ENCODE measurements at places on chromosomes 7 and 10.

DNA sequence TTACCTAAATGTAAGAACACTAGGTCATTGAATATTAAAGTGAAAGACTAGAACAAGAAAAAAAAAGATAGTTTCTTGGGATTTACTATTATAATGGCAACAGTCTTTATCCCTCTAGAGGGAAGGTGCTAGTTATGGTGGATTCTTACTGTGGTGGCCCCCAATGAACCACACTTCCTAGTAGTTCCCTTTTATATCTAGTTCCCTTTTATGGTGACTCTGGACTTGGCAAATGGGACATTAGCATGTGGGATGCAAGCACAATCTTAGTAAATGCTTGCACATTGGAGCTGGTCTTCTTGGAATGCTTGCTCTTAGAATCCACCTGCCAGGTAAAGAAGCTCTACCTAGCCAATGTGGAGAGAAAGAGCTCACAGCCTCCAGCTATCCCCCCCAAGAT, 430.2 kb downstream of the LRMDA start:
- no peak overlapping the region for H3K27ac ChIP-seq
- no peaks in the 10 kb centered on the region for H3K36me3 ChIP-seq
- H3K27me3 ChIP-seq: no peaks in the 10 kb centered on the region
- H3K4me3 ChIP-seq: no peak overlapping the region

- no peaks in the 10 kb centered on the region for H3K36me3 ChIP-seq
- H3K4me1 ChIP-seq: no peaks in the 10 kb centered on the region
- no peaks in the 10 kb centered on the region for H3K27me3 ChIP-seq
- no peak for DNase-seq
Measured at GRCh38 chr7:118011652-118012051, 138.4 kb upstream of the CTTNBP2 start.

DNA sequence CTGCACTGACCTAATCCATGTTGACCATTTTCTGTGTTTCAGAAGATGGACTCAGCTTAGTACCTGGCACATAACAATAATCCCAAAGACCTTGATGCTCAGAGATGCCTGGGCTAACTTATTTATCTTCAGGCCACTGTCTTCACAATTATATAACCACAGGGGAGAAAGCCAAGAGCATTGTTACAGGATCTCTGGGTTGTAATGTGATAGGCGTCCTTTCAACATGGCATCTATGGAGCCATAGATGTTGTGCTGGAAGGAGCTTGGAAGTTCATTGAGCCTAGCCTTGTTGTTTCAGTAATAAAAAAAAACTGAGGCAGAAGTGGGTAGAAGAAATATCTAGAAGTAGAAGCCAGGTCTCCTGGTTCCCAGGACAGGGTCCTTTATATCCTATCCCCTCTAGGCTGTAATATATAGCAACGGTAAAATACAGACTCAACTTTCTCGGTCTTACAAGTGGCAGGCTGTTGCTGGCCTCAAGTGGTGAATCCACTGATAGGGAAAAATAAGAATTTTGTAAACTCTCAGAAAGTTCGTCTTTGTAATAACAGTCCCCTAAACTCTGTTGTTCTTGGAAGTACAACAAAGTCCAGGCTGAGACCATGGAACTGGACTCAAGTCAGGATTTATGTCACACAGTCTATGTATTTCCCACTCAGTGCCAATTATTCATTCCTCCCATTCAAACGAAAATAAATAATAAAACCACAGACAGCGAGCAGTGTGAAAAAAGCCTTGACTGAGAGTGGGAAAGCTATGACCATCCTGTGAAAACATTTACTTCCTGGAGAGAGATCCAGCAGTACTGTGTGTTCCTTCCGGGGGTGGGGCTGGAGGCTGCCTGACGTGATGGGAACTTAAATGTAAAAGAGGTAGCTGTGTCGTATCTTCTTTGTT, 277.6 kb downstream of the REEP3 start:
- H3K36me3 ChIP-seq: no peaks in the 10 kb centered on the region
- no peak overlapping the region for H3K4me3 ChIP-seq
- peak; percentile 98 for DNase-seq
- peaks cover 5% of the 10 kb centered on the region for H3K27me3 ChIP-seq
- no peaks in the 10 kb centered on the region for H3K4me1 ChIP-seq

DNA sequence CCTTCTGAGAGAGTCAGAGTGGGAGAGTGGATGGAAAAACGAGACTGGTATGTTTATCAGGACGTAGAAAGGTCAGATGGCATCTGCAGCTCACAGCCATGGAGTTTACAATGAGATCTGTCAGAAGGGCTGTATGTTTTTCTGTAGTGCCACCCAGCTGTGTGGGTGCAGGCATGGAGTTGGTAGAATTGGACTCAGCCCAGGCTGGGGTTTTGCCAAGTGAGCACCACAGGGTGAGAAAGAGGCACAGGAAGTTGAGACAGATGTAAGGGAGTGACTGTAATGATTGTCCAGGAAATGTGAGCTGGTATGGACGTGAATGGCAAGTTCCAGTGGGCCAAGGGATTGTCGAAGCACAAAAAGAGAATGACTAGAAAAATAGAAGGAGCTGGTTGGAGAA, 9.1 kb upstream of the ZYX start:
- H3K27me3 ChIP-seq: no peaks in the 10 kb centered on the region
- H3K4me1 ChIP-seq: no peaks in the 10 kb centered on the region
- H3K27ac ChIP-seq: no peak overlapping the region
- H3K36me3 ChIP-seq: no peaks in the 10 kb centered on the region

GRCh38 chr10:63143987-63144386, 10.9 kb downstream of the NRBF2 start:
- H3K4me3 ChIP-seq: no peak overlapping the region
- no peak for DNase-seq
- H3K27ac ChIP-seq: no peak overlapping the region
- H3K36me3 ChIP-seq: no peaks in the 10 kb centered on the region
- no peaks in the 10 kb centered on the region for H3K27me3 ChIP-seq

- H3K27me3 ChIP-seq: peaks cover 1% of the 10 kb centered on the region
- H3K36me3 ChIP-seq: no peaks in the 10 kb centered on the region
- H3K4me3 ChIP-seq: no peak overlapping the region
- no peak overlapping the region for H3K27ac ChIP-seq
- DNase-seq: no peak
- no peaks in the 10 kb centered on the region for H3K4me1 ChIP-seq
Measured at GRCh38 chr10:29389493-29389892, 100.6 kb downstream of the LYZL1 start.

DNA sequence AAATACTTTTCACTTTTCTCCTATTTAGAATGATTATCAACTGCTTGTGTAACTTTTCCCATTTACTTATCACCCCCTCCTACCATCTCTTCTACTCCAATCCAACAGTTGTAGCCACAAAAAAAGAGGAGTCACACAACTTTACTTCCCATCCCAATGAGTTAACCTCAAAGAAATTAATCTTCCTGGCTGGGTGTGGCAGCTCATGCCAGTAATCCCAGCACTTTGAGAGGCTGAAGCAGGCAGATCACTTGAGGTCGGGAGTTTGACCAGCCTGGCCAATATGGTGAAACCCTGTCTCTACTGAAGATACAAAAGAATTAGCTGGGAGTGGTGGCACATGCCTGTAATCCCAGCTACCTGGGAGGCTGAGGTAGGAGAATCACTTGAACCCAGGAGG, 19.9 kb downstream of the SYPL1 start:
- no peaks in the 10 kb centered on the region for H3K27me3 ChIP-seq
- DNase-seq: peak; percentile 14
- no peak overlapping the region for H3K27ac ChIP-seq
- peaks cover 5% of the 10 kb centered on the region for H3K36me3 ChIP-seq
- H3K4me1 ChIP-seq: no peaks in the 10 kb centered on the region
